ENCODE measurements at places on chromosomes 12 and 14. TPM values are rescaled to one million over a fixed set of nuclear protein-coding genes. Genes with fewer than 3 reads are reported as not detected.

- DNase-seq, result no peak
Measured at GRCh38 chr12:22366181-22366580, 31.7 kb upstream of the ST8SIA1 start.

CLEC4C gene
- not detected for total RNA-seq

DNA sequence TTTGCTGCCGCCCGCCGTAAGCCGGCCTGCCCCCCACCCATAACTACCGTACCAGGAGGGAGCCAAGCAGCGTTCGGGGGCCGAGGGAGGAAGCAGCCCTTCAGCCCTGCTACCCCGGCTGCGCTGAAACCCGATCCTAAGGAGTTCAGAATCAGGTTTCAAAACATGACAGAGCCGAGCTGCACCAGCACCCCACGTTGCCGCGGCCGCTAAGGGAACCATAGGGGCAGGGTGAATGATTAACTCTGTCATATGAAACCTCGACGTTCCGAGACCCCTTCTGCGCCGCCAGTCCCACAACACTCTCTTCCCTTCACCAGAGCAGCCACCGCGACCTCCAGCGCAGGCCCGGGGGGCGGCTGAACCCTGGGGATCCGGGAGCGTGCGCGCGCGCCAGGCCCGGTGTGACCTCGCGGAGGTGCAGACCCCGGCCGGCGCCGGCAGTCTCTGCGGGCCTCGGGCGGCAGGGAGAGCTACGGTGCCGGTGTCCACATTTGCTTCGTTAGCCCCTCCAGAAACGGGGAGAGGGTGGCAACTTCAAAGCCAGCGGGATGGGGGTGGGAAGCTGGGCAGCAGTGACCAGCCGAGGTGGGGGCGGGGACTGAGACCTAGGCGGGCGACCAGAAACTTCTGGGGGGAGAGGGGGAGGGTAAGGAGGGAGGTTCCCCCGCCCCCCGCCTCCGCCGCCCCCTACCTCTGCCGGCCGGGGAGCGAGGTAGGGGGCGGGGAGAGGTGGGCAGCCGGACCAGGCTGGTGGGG, 1.6 kb downstream of the SIX4 start:
- DNase-seq, result no peak

- no peak for DNase-seq
Measured at GRCh38 chr14:22614240-22614799, 16.2 kb downstream of the ABHD4 start.

- DNase-seq, result no peak
Measured at GRCh38 chr12:98669751-98670150, 24.7 kb downstream of the APAF1 start.

POTEM gene
- not detected for total RNA-seq

GRCh38 chr12:98372340-98373024, 142.9 kb upstream of the TMPO start:
- no peak for DNase-seq

RGS6 gene
- total RNA-seq, result 2.0 TPM

TGM1 gene
- total RNA-seq, result 4.8 TPM

ABCD2 gene
- 7.8 TPM for total RNA-seq

DNA sequence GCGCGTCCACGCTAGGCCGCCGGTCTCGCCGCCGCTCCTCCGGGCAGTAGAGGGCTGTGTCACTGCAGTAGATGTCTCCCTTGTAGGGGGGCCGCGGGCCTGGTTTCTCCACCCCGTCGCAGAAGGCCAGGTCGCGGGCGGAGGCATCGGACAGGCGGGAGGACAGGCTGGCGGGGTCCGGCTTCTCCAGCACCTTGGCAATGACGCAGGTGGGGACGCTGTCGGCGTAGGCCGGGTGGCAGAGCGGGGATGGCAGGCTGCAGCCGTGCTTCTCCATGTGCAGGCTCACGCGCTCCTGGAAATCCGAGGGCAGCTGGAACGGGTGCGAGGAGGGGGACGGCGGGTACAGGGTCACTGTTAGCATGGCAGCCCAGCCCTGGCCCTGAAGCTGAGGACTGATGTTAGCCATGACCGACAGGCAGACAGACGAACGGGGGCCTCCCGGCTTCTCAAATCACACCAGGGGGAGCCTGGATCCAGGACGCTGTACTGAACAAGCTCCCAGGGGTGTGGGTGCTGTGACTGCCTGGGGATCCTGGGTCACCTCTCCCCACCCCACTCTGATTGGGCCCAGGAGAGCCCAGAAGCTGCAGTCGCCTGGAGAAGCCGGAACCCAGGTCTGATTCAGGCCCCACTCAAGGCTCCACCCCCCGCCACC, 48.1 kb downstream of the BEGAIN start:
- no peak for DNase-seq

DNA sequence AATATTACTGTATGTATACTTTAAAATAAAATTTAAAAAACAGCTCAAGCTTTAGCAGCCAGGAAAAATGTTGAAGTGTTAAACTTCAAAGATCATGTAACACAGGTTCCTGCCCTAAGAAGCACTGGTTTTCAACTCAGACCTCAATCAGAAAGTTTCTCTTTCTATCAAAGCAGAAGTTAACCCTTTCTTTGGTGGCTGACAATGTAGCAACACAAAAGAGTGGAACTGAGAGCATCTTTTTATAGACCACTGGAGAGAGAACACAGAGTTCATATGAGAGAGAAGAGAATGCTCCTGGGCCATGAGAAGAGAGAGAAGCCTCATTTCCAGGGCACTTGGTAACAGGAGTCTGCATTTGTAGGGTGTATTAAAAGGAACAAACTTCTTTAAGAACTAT, 42.2 kb upstream of the KTN1 start:
- no peak for DNase-seq

Data from activated T-helper 1 cell treated with anti-CD3 and anti-CD28 coated beads, Interleukin-12 subunit alpha, Interleukin-12 subunit beta, Interleukin-2, Interleukin-4 antibody, amounts not matched to agents 30 ng/mL and 10 ng/mL and 1 ng/mL, durations not matched to agents 14 hours and 24 hours and 36 hours (primary cell).